ENCODE measurements at places on chromosomes 7 and 10.

DNA sequence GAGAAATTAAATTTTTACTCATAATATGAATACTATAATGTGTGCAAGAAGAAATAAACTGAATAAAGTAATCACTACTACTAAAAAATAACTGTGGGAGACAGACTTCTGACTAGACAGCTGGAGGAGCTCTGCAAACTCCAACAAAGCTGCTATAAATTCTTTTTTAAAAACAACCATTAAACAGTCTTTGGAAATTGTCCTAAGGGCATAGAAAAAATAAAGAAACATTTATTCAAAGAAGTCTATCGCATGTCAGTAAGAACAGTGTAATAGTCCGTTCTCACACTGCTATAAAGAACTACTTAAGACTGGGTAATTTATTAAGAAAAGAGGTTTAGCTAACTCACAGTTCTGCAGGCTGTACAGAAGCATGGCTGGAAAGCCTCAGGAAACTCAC is 56.0 kb downstream of the ZPBP start:
- no peak for DNase-seq

GRCh38 chr7:26360650-26361049 is 69.0 kb downstream of the SNX10 start:
- no peak for DNase-seq

DNA sequence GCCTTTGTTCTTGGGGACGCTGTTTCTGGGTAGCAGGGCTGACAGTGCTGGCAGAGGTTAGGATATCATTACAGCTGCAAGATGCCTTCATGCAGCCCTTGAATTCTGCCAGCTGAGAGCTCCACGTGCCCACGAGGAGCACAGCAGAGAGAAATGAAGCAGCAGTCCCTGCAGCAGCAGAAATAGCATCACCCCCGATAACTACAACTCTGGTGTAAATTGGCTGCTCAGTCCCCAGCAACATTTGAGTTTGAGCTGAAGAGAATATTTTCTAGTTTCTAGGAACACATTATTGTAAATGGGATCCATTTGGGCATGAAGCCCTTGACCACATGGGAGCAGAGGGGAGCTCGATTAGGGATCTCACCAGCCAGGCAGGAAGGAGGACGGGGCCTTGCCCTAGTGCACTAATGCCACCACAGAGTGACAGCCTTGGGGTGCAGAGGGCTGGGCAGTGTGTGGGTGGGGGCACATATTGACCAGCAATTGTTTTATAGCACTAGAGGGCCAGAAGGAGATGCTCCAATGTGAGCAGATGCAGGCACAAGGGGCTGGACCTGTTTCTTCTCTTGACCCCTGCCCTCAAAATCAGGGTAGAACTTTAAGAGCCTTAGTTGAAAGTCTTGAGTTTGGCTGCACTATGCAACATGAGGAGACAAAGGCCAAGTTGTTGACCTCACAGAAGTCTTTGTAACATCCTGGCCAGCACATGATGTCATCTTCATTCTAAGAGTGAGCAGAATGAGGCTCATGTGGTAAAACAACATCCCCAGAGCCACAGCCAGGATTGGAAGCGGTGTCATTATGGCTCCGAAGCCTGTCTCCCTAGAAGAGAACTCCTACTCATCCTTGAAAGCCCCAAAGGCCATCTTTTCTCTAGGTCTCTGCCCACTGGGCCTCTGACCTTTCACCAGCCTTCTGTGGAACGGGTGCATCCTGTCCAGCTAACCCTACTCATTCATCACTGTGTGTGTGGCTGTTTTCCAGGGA is 52.6 kb downstream of the ADCY1 start:
- DNase-seq = no peak

- DNase-seq = no peak
Measured at GRCh38 chr7:121192834-121193233, 136.0 kb upstream of the WNT16 start.

GRCh38 chr7:146359176-146359575 is 242.6 kb downstream of the CNTNAP2 start:
- no peak for DNase-seq

DNA sequence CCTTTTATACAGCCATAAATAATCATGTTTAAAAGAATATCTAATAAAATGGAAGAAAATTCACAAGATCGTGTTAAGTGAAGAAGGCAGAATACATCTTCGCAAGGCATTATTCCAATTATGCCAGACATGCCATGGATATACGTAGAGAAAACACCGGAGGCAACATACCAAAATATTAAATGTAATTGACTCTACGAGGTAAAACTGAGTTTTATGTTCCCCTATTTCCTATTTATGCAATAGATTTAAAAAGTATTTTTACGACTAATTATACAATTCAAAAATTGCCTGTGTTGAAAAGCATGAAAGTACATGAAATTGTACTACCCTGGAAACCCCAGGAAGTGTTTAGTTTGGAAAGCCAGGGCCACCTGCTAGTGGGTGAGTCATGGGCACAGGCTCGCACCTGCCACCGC is 936 bp upstream of the REPIN1 start:
- no peak for DNase-seq

- no peak for DNase-seq
Measured at GRCh38 chr7:5431560-5432015, 8.0 kb upstream of the TNRC18 start.

- DNase-seq = no peak
Measured at GRCh38 chr10:127207081-127207480, 10.7 kb upstream of the INSYN2A start.

- DNase-seq = no peak
Measured at GRCh38 chr10:87658858-87659555, 671 bp upstream of the PAPSS2 start.

DNA sequence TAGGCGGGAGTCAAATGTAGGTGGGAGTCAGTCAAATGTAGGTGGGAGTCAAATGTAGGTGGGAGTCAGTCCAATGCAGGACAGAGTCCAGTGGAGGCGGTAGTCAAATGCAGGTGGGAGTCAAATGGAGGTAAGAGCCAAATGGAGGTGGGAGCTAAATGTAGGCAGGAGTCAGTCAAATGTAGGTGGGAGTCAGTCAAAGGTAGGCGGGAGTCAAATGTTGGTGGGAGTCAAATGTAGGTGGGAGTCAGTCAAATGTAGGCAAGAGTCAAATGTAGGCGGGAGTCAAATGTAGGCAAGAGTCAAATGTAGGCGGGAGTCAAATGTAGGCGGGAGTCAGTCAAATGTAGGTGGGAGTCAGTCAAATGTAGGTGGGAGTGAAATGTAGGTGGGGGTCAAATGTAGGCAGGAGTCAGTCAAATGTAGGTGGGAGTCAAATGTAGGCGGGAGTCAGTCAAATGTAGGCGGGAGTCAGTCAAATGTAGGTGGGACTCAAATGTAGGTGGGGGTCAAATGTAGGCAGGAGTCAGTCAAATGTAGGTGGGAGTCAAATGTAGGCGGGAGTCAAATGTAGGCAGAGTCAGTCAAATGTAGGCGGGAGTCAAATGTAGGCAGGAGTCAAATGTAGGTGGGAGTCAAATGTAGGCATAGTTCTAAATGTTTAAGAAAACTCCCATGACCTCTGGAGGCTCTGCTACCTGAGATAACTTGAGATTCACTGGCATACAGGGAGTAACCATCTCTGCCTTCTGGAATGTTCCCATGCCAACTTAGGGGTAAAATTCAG is 30.2 kb upstream of the ZFAND2A start:
- no peak for DNase-seq

DNA sequence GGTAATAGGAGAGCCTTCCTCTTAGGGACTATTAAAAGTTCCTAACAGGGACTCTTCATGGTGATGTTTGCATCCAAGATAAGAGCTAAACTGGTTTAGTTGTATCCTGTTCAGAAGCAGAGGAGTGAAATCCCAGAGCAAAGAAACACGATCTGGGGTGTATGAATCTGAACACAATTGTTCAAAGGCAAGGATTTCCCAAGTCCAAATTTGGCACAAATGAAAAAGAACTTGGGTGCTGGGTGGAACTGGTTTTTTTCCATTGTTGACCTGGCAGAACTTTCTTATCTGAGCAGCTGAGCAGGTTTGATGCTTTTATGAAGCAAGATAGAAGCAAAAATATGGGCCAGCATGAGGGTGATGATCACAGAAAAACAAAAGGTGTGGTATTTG is 6.0 kb downstream of the AGFG2 start:
- DNase-seq = no peak

GRCh38 chr7:100589341-100589947 is 3.3 kb downstream of the FBXO24 start:
- no peak for DNase-seq

- no peak for DNase-seq
Measured at GRCh38 chr10:79159141-79159651, 90.4 kb downstream of the ZMIZ1 start.

- no peak for DNase-seq
Measured at GRCh38 chr7:148474481-148475025, 116.0 kb upstream of the C7orf33 start.

DNA sequence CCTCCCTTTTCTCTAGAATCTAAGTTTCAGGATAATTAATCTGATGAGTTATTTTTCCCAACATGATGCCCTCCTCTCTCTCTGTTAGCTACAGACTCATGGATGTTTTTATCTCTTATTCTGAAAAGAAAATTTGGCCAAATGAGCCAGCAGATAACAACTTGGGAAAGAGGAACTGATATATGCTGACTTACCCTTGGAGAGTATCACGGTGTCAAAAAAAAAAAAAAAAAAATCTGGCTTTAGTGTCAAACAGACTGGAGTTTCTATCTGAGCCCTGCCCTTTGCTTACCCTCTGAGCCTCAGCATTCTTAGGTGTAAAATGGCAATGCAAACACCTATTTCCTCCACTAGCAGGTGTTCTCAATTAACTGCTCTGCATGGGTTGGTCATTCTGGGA is 190.4 kb downstream of the AHR start:
- DNase-seq = no peak

DNA sequence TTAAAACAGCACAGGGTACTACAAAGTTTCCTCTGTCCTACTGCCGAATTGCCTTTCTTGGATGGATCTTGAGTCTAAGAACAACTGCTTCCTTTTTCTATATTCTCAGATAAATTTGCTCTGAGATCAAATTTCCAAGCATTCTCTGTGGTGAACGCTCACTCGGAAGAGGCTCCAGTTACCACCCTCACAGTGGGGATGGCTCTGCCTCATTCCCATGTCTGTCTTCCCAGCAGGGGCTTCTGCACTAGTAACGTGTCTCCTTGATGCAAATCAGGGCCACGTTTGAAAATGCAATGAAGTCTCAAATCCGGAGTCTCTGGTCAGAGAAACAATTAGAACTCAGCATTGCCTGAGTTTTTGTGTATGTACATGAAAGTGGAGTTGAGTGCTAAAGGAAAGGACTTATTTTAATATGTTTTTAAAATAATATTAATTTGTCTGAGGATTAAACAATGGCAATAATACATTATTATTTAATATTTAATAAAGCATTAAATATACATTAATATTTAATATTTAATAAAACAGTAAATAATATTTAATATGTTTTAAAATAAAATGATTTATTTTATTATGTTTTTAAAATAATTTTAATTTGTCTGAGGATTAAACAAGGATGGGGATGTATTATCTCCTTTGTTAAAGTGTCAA is 61.8 kb downstream of the INHBA start:
- DNase-seq = no peak

GRCh38 chr7:141844256-141844655 is 3.0 kb upstream of the PRSS37 start:
- no peak for DNase-seq

GRCh38 chr10:36221101-36221500 is 579.0 kb upstream of the FZD8 start:
- no peak for DNase-seq

- no peak for DNase-seq
Measured at GRCh38 chr10:103663802-103664201, 170.3 kb downstream of the NEURL1 start.

DNA sequence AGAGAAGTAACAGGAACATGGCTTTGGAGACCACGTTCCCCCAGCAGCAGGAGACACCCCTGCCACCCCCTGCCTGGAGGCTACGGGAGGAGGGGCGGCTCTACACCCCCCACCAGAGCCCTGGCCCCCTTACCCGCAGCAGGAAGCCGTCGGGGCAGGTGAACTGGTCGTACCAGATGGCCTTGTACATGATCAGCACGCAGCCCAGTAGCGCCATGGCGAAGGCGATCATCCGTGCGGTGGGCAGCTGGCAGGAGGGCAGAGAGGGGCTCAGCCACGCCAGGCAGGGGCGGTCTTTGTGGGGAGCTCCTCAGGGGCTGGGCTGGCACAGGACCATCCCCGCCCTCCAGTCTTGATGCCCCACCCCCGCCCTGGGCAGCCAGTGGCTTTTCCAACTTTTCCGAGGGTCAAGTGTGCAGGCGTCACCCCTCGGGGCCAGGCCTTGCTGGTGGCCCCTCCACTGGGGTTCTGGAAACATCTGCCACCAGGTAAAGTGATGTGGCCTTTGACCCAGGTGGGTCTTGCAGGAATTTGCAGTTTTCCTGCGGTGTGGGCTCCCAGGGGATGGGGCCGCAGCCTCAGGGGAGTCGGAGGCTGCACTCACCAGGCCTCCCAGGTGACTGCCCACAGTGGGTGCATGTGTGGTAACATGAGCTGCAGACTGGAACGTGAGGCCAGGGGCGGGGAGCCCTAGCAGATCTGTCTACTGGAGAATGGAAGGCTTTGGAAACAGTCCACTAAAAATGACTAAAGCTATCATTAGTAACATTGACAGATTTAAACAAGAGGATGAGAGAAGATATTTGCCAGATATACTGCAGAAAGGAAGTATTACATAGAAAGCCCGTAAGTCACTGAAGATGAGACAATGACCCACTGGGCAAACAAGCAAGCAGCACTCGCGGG is 9.7 kb downstream of the CALY start:
- DNase-seq = no peak

Measured in activated T-cell treated with anti-CD3 and anti-CD28 coated beads, Interleukin-2, amount 50 U/mL, for 48 hours (primary cell).